ENCODE measurements at places on chromosomes 6 and 20.

- DNase-seq = no peak
Measured at GRCh38 chr6:126170433-126170832, 169.5 kb upstream of the CENPW start.

DNA sequence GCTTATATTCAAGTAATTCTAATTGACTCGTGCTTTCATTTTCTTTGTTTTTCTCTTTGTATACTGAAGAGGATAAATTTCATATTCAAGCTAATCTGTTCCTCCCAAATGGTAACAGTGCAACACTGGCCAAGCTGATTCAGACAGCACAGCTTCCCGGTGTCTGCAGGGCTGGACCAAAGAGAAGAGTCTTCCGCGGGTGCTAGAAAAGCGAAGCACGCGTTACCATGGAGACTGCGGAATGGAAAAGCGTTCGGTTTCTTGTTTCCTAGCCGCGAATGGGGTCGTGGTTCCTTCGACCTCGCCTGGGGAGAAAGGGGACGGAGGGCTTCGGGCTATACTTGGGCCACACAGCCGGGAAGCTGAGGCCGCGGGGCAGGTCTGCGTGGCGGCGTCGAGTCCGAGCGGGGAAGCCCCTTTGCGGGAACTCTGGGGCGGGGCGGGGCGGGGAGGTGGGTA is 6.2 kb upstream of the ZNF311 start:
- DNase-seq = peak; percentile 66

DNA sequence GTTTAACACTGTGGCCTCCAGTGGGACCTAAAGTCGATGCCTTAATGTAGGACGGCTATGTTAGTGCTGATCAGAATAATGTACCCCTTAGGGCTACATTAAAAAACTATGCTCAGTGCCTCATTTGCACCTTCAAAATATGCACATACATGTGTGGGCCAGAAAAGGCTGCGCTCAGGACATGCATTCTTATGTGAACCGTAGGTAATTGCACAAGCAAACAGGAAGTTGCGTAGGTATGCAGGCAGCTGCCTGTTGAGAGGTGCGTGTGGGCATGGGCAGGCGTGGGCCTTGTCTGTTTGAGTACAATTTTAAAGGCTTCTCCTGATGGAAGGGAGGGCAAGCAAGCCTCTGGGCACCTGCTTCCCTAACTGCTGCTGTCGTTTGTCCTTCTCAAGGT is 116.2 kb upstream of the JAG1 start:
- DNase-seq = no peak

DNA sequence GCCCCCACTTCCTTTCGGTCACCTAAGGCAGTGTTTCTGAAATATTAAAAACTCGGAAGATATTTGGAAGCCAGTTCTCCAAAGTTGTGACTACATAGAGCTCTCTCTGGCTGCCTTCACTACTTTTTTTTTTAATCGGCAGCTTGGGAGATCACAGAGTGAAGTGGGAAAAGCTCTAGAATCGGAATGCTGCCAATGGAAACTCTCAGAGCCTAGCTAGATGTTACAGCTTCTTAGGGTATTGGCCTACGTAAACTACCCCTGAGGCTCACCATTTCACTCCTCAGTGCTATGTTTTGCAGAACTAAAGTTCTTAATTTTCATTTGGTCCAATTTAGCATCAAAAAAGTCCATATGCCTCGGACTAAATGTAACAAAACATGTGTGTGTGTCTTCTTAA is 14.5 kb downstream of the SERPINB1 start:
- DNase-seq = no peak

Measured in KBM-7 (cell line).